ENCODE measurements at places on chromosomes 5 and 9.

- H3K4me3 ChIP-seq: no peak overlapping the region
- H3K27me3 ChIP-seq: no peaks in the 10 kb centered on the region
- DNase-seq: no peak
- no peaks in the 10 kb centered on the region for H3K4me1 ChIP-seq
These were observed 63.1 kb upstream of the CDK5RAP2 start for GRCh38 chr9:120643061-120643460.

- no peaks in the 10 kb centered on the region for H3K4me1 ChIP-seq
- peaks cover 1% of the 10 kb centered on the region for H3K27me3 ChIP-seq
- no peak for DNase-seq
- no peak overlapping the region for H3K27ac ChIP-seq
These were observed 81.9 kb upstream of the ADAMTS2 start for GRCh38 chr5:179427032-179427675.

- no peak overlapping the region for H3K4me3 ChIP-seq
- peaks cover 9% of the 10 kb centered on the region for H3K27me3 ChIP-seq
- no peaks in the 10 kb centered on the region for H3K4me1 ChIP-seq
- H3K27ac ChIP-seq: no peak overlapping the region
- DNase-seq: no peak
- H3K36me3 ChIP-seq: no peaks in the 10 kb centered on the region
These were observed 35.2 kb upstream of the PLEKHG4B start for GRCh38 chr5:56561-57290.

- H3K4me3 ChIP-seq: no peak overlapping the region
- peaks cover 1% of the 10 kb centered on the region for H3K27me3 ChIP-seq
- no peaks in the 10 kb centered on the region for H3K4me1 ChIP-seq
- no peak for DNase-seq
These were observed 296.8 kb upstream of the ANKH start for GRCh38 chr5:15168358-15168757.

GRCh38 chr5:173497685-173498084 is 118.8 kb downstream of the BOD1 start:
- no peak for DNase-seq
- no peaks in the 10 kb centered on the region for H3K36me3 ChIP-seq
- peaks cover 5% of the 10 kb centered on the region for H3K27me3 ChIP-seq

- H3K4me1 ChIP-seq: peaks cover 4% of the 10 kb centered on the region
- H3K36me3 ChIP-seq: no peaks in the 10 kb centered on the region
- peaks cover 12% of the 10 kb centered on the region for H3K27me3 ChIP-seq
- no peak for DNase-seq
These were observed 82.5 kb upstream of the CAST start for GRCh38 chr5:96579711-96580110.

DNA sequence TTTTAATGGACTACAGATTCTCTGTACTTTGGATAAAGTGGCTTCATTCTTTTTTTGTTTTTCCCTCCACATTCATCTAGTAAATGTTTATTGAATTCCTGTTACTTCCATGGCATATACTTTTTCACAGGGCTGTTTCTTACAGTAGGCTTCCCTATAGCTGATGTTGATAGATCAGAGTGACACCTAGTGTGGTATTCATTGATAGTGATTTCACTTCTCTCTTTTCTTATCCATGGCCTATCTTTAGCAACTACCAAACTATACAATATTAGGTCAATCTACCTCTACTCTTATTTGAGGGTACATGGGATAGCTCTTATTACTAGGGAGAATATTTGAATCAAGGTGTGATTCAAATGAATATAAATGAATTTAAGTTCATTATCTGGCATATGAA is 35.8 kb downstream of the FSD1L start:
- H3K36me3 ChIP-seq: peaks cover 6% of the 10 kb centered on the region
- DNase-seq: no peak
- no peaks in the 10 kb centered on the region for H3K27me3 ChIP-seq
- H3K4me1 ChIP-seq: peaks cover 5% of the 10 kb centered on the region

Data from memory B cell (primary cell).